ENCODE measurements at places on chromosomes 2 and 18. TPM values are rescaled to one million over a fixed set of nuclear protein-coding genes. Genes with fewer than 3 reads are reported as not detected.

- no peak for DNase-seq
Measured at GRCh38 chr2:70994009-70994698, 519 bp downstream of the TEX261 start.

- DNase-seq: no peak
Measured at GRCh38 chr18:72985686-72986085, 117.9 kb upstream of the NETO1 start.

DNA sequence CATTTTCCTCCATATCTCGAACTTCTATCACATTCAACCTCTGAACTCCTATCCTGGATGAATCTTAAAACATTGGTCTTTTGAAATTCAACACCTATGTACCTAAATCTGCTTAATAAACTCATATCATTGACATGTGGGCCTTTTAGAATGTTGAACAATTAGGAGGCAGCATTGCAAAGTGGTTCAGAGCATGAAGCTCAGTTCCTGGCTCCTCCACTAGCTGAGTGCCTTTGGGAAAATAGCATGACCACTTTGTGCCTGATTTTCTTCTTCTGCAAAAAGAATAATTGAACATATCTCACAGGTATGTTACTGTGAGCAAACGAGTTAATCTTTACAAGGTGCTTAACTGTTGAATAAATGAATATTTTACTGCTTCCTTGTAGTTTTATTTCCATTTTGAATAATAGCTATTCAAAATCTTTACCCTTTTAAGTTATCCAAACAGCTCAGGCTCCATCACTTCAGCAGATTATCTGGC, 14.3 kb upstream of the ITPRID2 start:
- DNase-seq: no peak

- DNase-seq: no peak
Measured at GRCh38 chr2:63046961-63047320, 3.7 kb upstream of the OTX1 start.

- no peak for DNase-seq
Measured at GRCh38 chr2:17442334-17442733, 75.9 kb downstream of the RAD51AP2 start.

- no peak for DNase-seq
Measured at GRCh38 chr2:228224410-228224809, 42.9 kb upstream of the SPHKAP start.

DNA sequence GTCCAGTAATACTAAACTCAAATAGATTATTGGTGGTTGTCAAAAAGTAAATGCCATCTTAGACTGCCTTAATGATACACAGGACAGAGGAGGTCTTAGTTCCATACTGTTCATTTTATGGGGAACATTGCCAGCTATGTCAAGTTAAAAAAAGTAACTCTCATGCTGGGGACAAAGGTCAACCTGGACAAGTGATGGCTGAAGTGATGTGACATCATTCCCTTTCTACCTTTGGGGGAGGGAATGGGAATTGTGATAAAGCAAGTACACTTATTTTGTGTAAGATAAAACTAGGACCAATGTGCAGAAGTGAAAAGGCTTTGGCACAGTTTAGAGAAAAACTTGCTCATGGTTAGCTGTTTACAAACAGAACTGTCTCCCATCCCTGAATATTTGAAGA, 24.0 kb upstream of the SNORC start:
- DNase-seq: no peak

DNA sequence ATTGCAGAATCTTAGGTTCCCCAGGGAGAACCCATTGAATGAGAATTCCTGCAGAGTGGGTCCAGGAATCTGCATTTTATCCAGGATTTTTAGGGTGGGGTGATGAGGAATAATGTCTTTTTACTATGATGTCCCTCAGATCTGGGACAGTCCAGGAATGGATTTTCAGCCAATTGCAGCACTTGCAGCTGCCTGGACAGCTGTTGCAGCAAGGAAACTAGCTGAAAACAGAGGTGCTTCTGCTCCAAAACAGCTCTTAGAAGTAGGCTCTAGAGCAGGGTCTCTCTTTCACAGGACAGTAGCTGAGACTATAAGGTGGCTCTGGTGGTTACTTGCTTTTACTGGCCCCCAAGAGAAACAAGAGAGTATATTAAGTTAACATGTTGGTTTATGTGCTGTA, 9.1 kb downstream of the GLI2 start:
- no peak for DNase-seq

DNA sequence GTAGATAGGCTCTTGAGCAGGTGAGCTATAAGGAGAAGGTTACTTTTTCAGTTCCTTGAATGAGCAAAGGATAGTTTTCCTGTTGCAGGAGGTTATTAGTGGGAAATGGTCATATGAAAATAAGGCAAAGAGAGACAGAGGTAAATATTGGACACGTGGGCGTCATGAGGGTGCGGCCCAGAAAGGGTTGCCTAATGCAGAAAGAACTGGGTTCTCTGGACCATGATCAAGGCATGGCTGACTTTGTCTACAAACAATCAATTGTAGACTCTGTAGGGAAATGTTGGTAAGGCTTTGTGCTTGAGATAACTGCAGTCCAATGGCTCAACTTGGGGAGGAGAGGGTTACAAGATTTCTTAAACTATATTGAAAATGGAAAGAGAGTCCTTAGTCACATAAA, 585.8 kb downstream of the BCL11A start:
- DNase-seq: no peak

The CAVIN2 gene
- 4.4 TPM for total RNA-seq

The TOGARAM2 gene
- total RNA-seq: 0.23 TPM

The ZNF396 gene
- 0.92 TPM for total RNA-seq

DNA sequence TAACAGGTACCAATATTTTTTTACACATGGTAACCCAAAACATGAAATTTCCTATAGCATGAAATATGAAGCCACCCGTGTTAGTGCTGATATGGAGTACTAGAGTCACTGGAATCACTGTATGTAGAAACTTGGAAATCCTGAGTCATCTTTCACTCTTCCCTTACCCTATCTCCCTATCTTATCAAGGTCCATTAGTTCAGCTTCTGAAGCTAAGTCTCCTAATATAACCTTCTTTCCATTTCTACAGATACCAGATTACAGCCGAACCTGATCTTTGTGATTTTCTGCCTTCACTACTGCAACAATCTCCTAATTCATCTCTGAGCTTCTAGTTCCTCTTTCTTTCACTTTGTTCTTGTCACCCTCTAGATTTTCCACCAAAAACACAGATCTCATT, 59.0 kb downstream of the SEPTIN10 start:
- DNase-seq: no peak

GRCh38 chr2:36393738-36394256, 38.2 kb downstream of the CRIM1 start:
- no peak for DNase-seq

DNA sequence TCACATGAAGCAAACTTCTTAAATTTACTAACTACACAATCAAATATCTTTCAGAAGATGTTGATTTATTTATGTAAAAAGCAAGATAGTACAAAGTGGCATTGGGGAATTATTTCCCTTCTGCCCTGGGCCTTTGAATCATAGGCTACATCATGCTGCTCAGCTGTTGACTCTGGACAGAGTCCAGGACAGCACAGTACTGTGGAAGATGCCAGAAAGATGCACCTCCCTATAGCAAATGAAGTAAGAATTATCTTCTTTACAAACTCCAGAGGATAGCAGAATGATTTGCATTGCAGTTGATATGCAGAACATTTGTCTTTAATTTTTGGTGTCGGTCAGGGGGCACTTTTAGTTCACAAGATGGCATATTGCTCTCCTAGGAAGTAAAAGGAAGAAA, 1354.5 kb upstream of the ZEB2 start:
- no peak for DNase-seq

GRCh38 chr2:161796192-161796591, 172.0 kb downstream of the SLC4A10 start:
- no peak for DNase-seq

- DNase-seq: no peak
Measured at GRCh38 chr2:219906114-219907010, 278.9 kb downstream of the SLC4A3 start.

DNA sequence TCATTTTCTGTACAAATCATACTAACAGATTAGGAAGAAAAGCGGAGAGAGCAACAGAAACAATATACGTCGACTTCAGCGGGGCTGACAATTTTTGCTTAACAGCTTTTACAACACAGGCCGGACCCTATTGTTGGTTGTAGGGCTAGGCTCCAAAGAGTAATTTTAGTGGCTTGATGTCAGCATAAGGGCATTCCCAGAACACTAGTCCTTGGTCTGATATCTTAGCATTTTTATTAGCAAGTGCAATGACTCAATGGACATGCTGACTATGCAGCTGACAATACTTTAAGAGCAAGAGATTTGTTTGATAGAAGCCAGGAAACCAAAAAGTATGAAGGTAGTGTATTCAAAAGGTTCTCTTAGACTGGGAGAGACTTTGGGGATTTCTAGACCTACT, 209.9 kb downstream of the LNPK start:
- no peak for DNase-seq

The FSIP2 gene
- 9.0 TPM for total RNA-seq

DNA sequence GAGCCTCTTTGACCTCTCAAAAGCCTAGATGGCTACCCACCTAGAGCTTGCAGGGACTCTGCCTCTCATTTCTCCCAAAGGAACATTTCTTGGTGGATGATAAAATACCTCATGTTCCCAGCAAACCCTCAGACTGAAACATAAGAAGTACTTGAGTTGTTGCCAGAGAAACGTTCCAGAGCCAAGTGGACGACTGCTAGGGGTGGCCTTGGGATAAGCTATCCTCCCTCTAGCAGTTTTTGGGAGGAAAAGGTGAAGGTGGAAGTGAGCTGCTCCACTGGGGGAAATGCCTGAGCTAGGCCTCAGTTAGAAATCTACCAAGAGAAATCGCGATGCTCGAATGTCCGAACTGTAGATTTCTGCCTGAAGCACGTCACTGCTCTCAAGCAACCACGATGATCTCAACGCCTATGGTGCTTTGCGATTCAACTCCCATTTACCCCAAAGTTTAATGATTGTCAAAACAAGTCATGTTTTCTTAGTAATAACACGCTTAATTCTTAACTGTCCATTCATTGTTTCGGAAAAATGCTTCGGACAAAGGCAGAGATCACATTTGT, 91.5 kb downstream of the CCBE1 start:
- DNase-seq: no peak

DNA sequence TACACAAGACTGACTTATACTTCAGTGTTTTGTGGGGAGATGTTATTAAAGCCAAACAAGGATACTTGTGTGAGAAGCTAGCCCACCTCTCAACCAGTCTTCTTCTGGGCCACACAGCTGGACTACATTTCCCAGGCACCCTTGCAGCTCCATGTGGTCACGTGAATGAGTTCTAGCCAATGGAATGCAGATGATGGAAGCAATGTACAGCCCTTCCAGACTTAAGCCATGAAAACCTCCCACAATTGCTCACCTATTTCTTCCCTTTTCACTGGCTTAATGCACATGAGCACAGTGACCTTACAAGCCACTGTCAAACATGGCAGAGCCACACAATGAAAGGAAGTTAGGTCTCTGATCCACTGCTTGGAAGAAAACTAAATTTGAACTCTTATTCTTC, 20.4 kb upstream of the FEZ2 start:
- peak; percentile 61 for DNase-seq

- DNase-seq: no peak
Measured at GRCh38 chr2:44200011-44200410, 31.3 kb downstream of the PPM1B start.

GRCh38 chr2:239660390-239661230, 259.8 kb upstream of the HDAC4 start:
- DNase-seq: no peak

DNA sequence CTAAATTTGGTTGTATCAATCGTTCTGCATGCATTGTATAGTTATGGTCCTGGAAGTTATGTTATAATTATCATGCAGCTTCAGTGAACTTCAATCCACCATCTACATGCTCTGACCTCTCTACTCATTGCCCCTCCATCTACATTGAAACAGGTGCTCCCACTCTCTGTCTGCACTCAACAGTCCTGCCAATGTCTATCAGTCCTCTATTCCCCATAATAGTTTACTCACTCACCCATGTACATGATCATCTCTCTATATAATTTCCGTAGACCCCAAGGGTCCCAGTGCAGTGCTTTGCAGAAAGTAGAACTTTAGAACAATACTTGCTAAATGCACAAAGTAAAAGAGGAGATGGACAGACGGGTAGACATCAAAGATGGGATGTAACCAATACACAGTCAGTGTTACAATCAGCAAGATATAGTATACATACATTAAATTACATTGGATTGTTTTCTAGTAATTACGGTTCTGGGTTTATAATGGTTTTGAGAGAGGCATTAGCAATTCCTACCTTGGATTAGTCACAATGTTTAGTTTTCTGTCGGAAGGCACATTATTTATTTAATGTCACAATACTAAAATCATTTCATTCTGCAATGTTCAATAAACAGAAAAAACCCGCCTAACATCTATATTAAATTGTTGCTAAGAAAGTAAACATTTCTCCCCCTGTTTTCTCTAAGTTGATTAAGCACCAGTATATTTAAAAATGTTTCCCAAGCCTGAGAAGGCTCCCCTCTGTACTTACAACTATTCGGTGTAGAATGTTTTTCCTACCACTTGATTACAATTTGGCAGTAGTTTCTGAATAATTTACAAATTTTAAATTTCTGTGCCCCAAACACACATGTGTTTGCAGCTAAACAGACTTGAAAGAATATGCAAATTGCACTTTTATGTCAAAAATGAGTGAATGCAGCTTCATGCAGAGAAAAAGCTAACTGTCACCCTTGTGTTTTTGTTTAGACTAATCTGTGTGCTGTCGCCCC, 94.4 kb upstream of the SIX2 start:
- no peak for DNase-seq

- DNase-seq: no peak
Measured at GRCh38 chr2:44886414-44886813, 55.1 kb upstream of the SIX3 start.

The EEF1B2 gene
- 668 TPM for total RNA-seq

DNA sequence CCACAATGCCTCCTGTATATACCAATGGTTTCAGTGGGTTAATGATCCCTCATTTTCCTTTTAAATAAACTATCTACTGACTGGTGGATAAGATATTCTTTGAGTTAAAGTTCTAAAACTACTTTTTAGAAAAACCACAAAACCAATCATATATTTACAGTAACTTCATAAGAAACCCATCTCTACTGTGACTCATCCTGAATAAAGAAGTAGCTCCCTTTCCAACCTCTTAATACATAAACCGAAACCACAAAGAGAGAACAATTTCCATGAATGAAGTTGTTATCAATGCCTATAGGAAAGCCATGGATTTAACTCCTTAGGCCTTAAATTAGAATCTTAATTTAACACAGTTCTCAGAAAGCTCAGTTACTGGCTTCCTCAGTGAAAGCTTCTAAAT, 227.0 kb upstream of the SMAD7 start:
- no peak for DNase-seq

- no peak for DNase-seq
Measured at GRCh38 chr2:99851089-99851488, 291.3 kb downstream of the AFF3 start.

GRCh38 chr18:58525928-58526424, 102.9 kb downstream of the ALPK2 start:
- no peak for DNase-seq

The CPLX4 gene
- not detected for total RNA-seq

All from endothelial cell (in vitro differentiated cells).